NB4 (cell line): ENCODE measurements at places on chromosomes 2 and 18.

DNA sequence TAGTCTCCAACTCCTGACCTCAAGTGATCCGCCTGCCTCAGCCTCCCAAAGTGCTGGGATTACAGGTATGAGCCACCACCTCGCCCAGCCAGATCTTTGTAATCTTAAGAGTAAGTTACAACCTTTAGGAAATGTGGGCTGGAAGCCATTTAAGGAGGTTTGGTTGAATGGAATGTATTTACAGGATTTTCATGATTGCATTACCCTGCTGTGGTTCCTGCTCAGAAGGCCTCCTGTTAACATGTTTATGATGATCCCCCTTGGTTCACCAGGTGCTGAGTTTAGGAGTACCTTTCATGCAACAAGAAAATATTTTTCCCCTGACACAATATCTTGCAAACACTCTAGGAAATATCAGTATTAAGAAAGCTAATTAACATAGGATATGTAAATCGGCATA lies 187.4 kb upstream of the SH3BP4 start:
- DNase-seq = no peak

DNA sequence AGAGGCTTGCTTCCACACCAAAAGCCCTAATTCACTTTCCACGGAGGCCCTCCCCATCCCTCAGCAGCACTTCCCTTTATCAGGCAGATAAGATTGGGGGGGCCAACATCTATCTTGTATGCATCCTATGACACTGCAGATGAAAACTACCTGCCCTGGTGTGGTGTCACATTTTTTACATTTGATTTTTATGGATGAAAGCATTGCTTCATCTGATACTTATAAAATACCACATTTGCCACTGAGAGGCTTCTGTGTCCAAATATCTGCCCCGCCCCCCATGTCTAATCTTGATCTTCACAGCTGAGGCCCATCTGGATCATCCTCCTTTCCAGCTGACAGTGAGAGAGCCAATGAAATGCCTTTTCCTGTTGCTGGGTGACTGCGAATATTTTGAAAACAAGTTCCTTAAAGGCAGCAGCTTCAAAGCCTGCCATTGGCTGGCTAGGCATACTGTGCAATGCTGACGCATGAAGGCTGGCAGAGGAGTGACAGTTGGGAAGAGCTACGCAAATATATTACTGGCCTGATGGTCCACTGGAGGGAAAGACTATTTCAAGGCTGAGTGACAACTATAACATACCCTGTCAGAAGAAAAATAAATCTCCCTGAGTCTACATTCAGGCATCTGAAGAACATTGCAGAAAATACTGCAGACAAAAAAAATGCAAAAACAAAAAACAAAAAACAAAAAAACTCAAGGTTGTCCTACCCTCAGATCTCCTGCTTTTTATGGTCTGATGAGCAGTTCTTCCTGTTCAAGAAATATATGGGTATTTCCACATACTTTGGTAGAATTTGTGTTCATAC lies 318.7 kb downstream of the PDE11A start:
- peak; percentile 69 for DNase-seq

- DNase-seq = no peak
Measured at GRCh38 chr18:47898696-47899095, 31.8 kb downstream of the SMAD2 start.

DNA sequence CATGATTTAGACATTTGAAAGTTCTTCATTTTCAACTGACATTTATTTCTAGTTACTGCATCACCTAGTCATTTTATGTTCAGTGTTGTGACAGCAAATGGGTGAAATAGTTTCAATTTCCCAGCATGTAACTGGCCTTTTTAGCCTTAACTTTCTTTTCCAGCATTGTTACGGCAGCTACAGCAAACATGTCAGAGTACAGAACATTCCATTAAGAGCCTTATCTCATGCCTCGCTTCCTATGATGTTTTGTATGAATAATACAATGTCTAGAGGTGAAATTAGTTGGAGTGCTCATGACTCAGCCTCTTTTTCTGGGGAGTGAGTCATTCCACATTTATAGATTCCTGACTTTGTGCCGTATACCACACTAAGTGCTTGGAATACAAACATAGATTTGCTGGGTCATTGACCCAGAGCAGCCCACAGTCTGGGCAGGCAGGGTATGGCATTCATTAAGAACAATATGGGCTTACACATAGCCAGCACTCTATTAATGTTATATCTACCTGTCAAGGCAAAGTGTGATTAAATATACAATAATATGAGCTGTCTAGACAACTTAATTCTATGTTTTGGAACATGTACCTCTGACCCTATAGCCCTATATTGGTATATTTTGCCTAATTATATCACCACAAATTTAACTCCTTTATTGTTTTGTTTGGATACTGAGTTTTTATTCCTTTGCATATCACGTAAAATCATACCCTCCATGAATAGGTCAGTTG lies 72.2 kb downstream of the MAP2 start:
- peak; percentile 36 for DNase-seq

GRCh38 chr2:174442546-174443510 lies 44.0 kb downstream of the GPR155 start:
- DNase-seq = no peak

- no peak for DNase-seq
Measured at GRCh38 chr2:43391878-43392215, 165.4 kb upstream of the ZFP36L2 start.

DNA sequence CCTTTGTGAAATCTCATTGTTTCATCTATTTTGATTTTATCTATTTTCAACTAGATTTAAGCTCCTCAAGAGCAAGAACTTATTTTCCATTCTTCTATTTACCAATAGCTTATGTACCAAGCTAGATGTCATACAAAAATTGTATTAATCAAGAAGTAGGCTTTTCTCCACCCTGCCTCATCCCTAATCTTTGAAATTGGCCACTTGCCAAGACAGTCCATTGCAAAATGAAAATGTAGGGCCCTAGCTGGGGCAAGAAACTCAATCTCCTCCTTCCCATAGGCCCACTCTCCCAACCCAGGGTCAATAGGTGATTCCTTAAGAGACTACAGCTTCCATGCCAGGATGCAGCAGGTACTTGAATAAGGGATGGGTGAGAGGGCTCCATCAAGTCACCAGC lies 39.3 kb upstream of the STPG4 start:
- DNase-seq = no peak

DNA sequence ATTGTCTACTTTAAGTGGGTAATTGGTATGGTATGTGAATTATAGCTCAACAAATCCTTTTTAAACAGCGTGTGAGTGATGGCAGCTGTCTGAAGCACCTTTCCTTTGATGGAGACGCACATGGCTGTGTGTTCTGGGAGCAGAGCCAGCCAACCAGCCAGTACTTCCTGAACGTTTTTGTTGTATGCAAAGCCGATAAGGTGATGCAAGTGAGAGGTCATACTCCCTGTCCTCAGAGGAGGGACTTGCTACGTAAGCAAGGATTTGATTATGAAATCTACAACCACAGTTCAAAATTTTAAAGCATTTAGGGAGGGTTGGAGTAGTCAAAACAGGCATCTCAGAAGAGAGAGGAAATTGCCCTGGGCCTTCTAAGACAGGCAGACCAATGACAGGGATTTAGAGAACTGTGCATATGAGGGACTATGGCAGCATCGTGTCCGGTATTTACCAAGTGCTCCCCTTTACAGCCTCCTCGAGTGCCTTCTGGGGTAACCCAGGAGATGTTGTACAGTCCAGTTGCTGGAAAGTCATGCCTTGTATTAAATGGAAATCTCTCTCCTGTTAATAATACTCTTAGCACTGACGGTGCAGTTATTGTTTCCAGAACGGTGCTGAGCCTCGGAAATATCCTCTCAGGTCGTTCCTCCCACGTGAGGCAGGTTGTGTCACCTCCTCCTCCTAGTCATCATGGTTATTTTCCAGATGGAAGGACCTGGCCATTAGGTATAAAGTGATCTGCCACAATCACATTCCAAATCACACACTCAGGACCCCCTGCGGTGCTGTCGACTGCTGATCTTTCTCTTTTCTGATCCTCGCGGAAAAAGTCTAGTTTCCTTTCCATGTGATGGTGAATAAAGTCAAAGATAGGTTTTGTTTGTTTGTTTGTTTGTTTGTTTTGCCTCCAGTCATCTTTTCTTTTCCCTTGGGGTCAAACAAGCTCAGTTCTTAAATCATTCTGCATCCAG lies 28.4 kb downstream of the ARHGEF4 start:
- peak; percentile 96 for DNase-seq

GRCh38 chr2:196783431-196784094 lies 15.9 kb downstream of the GTF3C3 start:
- peak; percentile 16 for DNase-seq

DNA sequence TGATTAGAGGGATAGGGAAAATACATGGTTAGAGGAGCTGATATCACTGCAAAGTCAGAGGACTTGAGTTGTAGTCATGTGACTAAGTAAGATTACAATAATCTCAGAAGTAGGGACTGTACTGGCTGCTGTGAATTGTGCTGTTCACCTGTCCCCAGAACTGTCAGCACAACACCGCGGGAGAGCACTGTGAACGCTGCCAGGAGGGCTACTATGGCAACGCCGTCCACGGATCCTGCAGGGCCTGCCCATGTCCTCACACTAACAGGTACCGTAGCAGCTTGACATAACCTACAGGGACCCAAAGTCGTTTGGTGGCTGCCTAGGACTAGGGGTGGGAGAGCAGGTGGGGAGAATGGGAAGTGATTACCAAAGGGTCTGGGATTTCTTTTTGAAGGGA lies 132.8 kb upstream of the TTC39C start:
- no peak for DNase-seq

GRCh38 chr2:241676665-241677064 lies 9.9 kb downstream of the DTYMK start:
- DNase-seq = no peak
